M059J (cell line): ENCODE measurements at places on chromosomes 16 and 17. TPM values are rescaled to one million over a fixed set of nuclear protein-coding genes. Genes with fewer than 3 reads are reported as not detected.

Gene RHBDL1
- 0.15 TPM in 1 of 2 replicates, not detected in the other for total RNA-seq

Gene KRTAP1-5
- 3.2 and 5.7 TPM in 2 replicates for total RNA-seq

Gene HSPB9
- not detected in 2 replicates for total RNA-seq

Gene SOCS1
- 6.6 and 8.3 TPM in 2 replicates for total RNA-seq

Gene RAD51C
- total RNA-seq: 41.6 and 55.2 TPM in 2 replicates

Gene CCL17
- not detected in 2 replicates for total RNA-seq

Gene SLC16A6
- 0.20 and 2.6 TPM in 2 replicates for total RNA-seq

Gene NOD2
- 0.07 and 0.34 TPM in 2 replicates for total RNA-seq

Gene GNAO1
- 3.2 and 10.9 TPM in 2 replicates for total RNA-seq

Gene ZNF213
- 1.1 and 6.2 TPM in 2 replicates for total RNA-seq

DNA sequence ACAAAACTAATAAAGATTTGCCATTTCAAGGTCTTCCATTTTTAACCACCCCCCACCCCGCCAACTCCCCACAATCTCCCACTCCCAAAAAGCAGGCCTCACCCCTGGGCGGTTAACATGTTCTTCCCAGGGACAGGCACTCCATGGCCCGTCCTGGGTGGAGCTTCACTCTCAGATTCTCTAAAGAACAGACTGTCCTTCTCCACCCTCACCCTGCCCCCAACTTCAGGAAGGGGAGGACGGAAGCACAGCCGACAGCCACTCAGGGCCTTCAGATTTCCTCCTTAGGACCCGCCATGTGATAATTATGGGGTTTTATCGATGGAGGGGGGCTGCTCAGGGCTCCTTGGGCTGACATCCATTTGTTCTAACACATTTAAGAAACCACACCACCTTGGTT is 61.9 kb downstream of the ZFHX3 start:
- no peak for DNase-seq

DNA sequence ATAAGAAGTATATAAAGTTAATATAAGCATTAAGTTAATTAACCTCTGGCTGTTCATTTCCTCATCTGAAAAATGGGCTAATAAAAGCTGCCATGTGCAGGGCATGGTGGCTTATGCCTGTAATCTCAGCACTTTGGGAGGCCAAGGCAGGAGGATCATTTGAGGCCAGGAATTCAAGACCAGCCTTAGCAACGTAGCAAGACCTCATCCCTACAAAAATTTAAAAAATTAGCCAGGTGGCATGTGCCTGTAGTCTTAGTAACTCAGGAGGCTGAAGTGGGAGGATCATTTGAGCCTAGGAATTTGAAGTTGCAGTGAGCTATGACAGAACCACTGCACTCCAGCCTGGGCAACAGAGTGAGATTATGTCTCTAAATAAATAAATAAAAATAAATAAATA is 40.6 kb upstream of the MMD start:
- no peak for DNase-seq

GRCh38 chr17:41773190-41773588 is 13.3 kb downstream of the JUP start:
- peak; percentile 90 for DNase-seq

GRCh38 chr17:81735264-81736102 is 23.4 kb downstream of the SLC25A10 start:
- peak; percentile 84 for DNase-seq

- DNase-seq: peak; percentile 11
These were observed 744.7 kb upstream of the GOT2 start for GRCh38 chr16:59478838-59479237.

GRCh38 chr16:67263201-67263600 is 14.4 kb downstream of the SLC9A5 start:
- no peak for DNase-seq

DNA sequence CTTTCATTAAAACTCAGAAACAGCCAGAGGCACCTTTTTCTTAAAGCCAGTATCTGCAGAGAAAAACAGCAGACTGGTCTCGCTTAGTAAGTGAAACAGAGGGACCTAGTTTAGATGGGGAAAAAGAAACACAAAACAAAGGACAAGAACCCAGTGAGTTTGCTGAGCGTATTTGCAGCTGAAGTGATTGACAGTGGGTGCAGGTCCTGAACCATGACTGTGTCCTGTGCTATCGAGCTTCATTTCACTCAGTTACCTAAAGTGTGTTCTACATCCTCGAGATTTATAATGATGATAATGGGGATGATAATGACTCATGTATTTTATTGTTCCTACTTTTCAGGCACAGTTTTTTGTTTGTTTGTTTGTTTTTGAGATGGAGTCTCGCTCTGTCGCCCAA is 31.7 kb upstream of the WFIKKN2 start:
- DNase-seq: no peak

DNA sequence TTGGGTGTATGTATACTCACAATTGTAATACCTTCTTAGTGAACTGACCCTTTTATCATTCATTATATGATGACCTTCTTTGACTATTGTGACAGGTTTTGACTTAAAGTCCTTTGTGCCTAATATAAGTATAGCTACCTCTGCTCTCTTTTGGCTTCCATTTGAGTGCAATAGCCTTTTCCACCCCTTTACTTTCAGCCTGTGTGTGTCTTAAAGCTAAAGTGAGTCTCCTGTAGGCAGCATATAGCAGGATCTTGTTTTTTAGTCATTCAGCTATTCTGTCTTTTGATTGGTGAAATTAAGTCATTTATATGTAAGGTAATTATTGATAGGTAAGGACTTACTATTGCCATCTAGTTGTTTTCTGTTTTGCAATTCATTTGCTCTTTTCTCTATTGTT is 15.9 kb upstream of the TBX4 start:
- DNase-seq: no peak

DNA sequence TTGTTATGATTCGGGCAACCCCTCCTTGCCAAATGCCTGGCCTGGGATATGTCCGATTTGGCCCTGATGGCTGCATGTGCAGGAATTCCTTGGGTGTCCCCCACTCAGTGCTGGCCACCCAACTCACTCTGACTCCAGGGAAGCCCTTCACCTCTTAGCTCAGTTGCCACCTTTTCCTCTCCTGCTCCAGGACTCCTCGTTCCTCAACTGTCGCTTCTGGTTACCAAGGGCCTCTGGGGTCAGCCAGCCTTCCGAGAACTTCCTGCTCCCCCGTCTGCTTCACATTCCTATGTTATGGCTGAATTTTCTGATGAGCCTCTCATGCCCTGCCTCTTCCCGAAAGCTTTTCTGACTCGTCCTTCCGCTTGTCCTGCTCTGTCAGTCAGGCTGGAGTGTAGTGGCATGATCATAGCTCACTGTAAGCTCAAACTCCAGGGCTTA is 63.5 kb downstream of the SPACA3 start:
- DNase-seq: peak; percentile 42

GRCh38 chr16:12519986-12520385 is 283.7 kb downstream of the CPPED1 start:
- no peak for DNase-seq

DNA sequence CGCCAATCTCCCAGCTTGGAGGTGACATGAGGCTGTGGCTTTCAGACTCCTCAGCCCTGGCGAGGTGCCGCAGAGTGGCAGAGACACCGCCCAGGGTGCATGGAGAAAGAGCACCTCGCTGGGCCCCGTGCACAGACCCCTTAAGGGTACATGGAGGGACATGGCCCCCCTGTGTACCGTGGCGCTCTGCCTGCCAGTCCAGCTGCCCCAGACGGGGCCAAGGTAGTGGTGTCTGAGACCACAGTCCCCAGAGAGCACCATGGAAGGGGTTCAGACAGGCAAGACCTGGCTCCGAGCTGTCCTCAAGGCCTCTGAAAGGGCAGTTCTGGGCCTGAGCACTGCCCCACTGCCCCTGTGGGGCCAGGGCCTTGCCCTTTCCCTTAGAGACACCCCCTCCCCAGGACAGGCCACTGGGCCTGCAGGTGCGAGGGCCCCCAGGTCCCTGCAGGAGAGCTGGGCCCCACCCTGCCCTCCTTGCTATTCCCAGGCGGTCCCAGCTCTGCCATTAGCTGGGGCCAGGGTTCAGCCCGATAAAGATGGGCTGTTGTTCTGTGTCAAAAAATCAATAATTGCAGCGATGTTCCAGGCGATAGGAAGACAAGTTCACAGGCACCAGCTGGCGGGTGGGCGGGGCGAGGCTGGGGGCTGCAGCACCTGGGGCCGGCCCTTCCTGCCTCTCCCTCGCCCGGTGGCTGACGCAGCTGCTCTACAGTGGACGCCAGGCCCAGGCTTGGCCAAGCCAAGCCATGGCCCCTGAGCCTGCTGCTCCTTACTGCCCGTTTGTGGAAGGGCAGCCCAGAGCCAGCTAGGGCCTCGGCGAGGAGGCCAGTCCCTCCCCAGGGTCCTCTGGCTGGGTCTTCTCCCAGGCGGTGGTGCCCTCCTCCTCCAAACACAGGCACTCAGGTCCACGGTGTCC is 51.7 kb downstream of the ZFPM1 start:
- DNase-seq: no peak

DNA sequence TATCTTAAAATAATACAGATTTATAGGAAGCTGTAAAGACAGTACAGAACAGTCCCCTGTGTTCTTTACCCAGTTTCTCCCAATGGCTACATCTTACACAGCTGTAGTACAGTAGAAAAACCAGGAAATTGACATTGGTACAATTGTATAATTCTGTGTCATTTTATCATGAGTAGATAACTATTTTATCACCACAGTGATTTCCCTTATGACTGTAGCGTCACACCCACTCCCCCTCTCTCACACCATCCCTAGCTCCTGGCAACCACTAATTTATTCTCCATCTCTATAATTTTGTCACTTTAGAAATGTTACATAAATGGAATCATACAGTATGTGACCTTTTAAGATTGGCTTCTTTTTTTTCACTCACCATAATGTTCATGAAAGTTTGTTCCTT is 30.9 kb downstream of the CLTC start:
- no peak for DNase-seq

- DNase-seq: no peak
These were observed 824 bp upstream of the PSME3 start for GRCh38 chr17:42832213-42832933.

GRCh38 chr17:47929218-47930000 is 12.0 kb upstream of the PNPO start:
- DNase-seq: no peak

- DNase-seq: no peak
These were observed 30.2 kb downstream of the TBX4 start for GRCh38 chr17:61482467-61482866.
